IPS DF 6.9 (cell line): ENCODE measurements at places on chromosomes 16 and 17.

DNA sequence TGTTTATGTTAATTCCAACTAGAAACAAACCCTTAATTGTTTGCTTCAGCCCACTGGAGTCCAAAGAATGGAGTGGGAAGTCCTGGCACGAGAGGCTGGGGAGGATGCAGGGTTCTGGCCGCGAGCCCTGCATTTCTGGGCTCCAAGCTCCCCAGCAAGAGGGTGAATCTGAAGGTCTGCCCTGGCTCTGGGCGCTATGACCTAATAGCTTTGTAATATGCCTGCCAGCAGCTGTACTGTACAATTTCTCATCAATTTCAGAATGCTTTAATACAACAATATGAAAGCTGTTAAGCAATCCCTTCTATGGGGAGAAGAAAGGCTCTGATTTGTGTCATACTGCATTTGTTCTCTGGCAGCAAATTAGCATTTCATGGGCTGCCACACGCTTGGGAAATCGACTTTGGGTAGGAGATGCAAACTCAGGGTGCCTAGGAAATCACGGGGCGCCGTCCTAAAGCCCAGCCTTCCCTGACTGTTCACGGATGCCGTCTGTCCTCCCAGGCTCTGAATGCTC lies 43.8 kb downstream of the NDEL1 start:
- no peak for DNase-seq

GRCh38 chr16:85514295-85514597 lies 98.9 kb upstream of the GSE1 start:
- DNase-seq = no peak

- DNase-seq = no peak
These were observed 18.0 kb upstream of the CPSF4L start for GRCh38 chr17:73279704-73280103.

- peak; percentile 73 for DNase-seq
These were observed at the start of gene MYOCD for GRCh38 chr17:12665263-12666210. MYOCD (plus strand) TSS chr17:12665890; CDS start chr17:12666189, 299 bp downstream.

- DNase-seq = no peak
These were observed 5.5 kb upstream of the NCBP3 start for GRCh38 chr17:3851461-3852100.

- DNase-seq = peak; percentile 87
These were observed 214.6 kb downstream of the MRTFB start for GRCh38 chr16:14285513-14286367.

DNA sequence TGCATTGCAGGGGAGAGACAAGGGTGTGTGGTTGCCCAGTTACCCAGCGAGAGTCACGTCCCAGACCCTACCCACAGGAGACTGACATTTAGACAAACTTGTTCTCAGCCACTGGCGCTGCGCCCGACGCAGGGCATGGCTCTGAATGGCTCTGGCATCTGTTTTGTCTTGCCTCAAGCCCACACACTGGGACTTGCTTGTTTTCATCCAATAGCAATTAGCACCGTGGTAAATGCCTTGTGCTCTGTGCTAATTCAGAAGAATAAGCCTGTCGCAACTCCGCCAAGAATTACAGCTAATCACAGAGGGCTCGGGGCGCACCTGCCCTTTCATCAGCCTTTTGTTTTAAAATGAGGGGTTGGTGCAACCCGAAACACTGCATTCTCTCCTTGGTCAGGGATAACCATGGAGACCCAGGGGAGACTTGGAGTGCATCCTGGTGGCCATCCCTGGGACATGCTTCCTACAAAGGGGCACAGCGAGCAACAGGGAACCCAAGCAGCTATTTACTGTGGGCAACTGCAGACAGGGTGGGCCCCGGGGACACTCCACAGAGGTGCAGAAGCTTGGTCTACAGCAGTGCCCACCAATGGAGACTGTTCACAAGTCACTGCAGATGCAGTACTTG lies 220.6 kb upstream of the ZFHX3 start:
- DNase-seq = peak; percentile 9

DNA sequence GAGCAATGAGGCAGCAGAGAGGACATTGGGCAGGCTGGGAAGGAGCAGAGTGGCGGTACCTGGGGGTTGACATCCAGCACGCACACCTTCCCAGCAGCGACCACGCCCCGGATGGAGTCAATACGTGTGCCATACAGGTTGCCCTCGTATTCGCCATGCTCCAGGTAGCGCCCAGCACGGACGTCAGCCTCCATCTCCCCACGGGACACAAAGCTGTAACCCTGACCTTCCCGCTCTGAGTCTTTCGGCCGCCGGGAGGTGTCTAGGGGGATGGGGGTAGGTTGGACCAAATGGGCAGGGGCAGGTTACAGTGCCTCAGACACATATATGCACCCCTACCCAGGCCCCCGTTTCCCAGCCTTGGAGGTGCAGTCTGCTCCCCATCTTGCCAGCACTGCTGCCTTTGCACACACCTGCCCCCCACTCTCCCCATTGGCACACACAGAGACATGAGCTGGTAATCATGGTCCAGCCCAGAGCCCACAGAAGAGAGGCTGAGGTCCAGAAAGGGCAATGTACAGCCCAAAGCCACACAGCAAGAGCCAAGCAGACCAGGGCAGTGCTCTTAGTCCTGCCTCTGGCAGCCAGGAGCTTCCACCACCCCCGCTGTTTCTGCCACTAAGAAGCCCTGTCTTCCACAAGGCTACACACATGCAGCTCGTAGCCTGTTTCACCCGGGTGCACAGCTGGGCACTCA lies 27.5 kb downstream of the MPP2 start:
- no peak for DNase-seq

DNA sequence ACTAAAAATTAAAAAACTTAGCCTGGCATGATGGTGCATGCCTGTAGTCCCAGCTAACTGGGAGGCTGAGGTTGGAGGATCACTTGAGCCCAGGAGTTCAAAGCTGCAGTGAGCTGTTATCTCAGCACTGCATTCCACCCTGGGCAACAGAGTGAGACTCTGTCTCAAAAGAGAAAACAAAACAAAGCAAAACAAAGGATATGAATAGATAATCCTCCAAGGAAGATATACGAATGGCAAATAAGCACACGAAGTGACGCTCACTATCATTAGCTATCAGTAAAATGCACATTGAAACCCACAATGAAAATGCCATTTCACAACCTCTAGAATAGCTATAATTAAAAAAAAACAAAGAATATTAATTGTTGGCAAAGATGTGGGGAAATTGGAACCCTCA lies 386.2 kb upstream of the CCL2 start:
- DNase-seq = no peak
